ENCODE measurements at places on chromosomes 16 and 17. TPM values are rescaled to one million over a fixed set of nuclear protein-coding genes. Genes with fewer than 3 reads are reported as not detected.

Gene MT4
- polyA plus RNA-seq, result not detected

Gene RTN4RL1
- polyA plus RNA-seq, result 0.04 TPM

Gene ACSM5
- polyA plus RNA-seq, result not detected

Gene OR1F1
- polyA plus RNA-seq, result 0.20 TPM

Gene SMPD3
- polyA plus RNA-seq, result 0.01 TPM
